Germinal center (tissue), 1 donor: ENCODE measurements at places on chromosomes 4 and X.

DNA sequence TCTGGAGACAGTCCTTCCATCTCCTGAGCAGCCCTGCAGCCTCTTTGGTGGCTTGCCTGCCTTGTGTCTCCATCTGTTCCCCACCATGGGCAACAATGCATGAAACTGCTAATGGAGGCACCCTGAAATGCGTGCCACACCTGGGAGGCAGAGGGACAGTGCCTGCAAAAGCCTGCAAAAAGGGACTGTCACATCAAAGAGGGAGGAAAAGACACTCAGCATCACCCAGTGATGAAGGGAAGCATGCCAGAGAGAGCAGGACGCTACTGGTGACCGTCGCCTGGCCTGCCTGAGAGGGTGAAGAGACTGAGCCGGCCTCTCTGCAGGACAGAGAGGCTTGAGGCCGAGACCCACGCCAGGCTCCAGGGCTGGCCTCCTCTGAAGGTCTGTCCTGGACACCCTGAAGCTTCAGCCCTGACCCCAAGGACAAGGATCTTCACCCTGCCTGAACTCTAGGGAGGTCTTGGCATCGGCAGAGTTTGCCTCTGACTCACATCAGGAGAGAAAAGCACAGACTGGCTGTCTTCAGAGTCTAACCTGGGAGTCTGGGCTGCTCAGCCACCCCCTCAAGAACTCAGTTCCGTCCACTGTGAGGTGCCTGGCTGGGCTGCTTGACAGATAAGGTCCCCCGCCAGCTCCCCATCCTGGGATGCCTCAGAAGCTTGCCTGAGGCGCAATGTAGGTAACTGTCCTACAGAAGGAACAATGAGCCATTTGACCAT is 8.1 kb downstream of the ACSL1 start:
- no peak for DNase-seq

GRCh38 chr4:141768954-141769353 is 132.6 kb downstream of the IL15 start:
- no peak for DNase-seq

DNA sequence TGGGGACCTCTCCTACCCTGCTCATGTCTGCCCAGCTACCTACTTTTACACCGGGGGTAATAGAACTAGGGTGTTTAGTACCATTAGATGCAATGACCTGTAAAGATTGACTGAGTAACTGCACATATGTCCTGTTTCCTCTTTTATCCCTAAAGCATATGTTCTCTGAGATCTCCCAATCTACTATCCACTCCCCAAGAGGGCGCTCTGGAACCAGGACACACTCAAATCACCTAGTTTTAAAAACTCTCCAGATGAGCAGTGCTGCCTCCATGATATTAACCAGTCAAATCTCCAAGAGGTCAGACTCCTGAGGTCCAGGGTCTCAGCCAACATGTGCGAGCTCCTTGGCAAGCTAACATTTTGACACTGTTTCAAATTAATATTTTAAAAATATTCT is 87.0 kb upstream of the TSPAN5 start:
- no peak for DNase-seq

GRCh38 chr4:100894339-100894870 is 376.6 kb upstream of the EMCN start:
- no peak for DNase-seq

DNA sequence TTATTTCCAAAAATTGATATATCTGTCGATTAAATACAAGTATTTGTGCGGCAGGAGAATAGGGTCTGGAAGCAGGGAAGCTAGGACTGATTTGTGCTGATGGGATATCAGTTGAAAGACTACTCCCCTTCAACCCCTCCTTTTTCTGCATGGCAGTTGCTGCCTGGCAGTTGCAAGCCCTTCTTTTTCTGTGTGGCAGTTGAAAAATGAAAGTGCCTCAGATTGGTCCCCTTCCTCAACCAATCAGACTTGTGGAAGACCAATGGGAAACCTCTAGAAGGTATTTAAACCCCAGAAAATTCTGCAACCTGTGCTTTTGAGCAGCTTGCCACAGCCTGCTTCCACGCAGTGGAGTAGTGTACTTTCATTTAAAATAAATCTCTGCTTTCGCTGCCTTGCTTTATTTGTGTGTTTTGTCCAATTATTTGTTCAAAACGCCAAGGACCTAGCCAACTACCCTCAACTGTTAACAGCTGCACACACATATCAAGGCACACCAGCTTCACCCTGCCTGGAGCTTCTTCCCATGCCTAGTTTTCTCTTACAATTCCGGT is 1.5 kb upstream of the TMA16 start:
- peak; percentile 10 for DNase-seq

DNA sequence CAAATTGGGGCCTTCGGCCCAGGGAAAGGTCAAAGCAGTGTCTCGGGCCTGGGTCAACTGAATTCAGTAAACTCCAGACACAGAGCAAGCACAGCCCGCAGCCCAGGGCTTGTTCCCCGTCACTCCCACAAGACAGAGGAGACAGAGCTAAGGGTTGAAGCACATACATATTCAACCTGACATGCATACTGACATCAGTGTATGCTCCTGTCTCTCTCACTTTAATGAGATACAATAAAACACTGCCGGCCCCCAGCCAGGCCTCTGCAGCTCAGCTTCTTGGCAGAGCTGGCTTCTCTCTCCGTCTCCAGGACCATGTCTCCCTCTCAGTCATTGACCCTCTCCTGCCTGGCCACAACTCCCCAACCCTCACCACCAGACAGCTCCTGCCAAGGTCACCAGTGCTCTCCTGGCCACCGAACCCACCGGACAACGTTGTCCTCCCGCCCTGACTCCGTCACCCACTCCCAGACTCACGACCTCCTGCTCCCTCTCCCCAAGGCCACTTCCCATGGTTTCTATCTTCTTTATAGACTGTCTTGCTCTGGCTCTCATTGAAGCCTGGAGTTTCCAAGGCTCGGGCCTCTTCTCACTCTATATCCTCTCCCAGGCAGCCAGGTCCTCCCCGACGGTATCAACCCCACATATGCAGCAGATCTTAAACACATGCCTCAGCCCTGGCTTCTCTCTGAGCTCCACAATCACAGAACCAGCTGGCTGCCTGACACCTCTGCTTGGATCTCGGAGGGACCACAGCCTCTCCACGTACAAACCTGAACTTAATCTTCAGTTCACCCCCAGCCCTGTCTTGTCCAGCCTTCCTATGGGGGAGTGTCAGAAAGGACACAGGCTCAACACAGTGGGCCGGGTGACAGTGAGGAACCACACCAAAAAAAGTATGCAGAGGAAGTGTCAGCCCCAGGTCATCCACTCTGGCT is 67.7 kb upstream of the C4orf50 start:
- no peak for DNase-seq

DNA sequence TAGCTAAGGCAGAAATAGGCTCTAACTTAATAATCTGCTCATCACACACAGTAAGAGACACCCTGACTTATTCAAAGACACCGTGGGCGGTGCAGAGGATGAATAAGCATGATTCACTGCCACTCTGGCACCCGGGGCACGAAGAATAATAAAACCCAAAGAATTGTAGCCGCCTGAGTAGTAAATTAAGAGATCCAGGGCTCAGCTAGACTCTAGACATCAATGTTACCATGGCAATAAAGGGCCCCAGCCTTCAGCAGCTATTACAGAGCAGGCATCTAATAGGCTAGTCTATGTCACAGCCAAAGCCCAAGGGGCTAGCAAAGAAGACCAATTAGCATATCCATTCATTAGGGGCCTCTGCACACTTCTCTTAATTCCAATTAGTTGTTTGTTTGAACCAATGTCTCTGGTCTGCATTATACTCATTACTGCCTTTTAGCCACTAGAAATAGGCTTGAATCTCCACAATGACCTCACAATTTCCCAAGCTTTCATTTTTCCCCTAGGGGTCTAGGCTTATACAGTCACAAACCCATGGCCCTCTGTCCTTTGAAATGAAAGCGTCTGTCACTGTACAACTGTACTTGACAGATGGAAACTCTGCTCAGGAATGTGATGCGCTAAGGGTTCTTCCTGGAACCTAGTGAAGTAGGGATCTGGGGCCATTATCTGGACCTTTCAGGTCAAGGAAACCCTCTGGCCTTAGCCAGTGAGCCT is 3.0 kb upstream of the ATP1B4 start:
- DNase-seq: no peak

DNA sequence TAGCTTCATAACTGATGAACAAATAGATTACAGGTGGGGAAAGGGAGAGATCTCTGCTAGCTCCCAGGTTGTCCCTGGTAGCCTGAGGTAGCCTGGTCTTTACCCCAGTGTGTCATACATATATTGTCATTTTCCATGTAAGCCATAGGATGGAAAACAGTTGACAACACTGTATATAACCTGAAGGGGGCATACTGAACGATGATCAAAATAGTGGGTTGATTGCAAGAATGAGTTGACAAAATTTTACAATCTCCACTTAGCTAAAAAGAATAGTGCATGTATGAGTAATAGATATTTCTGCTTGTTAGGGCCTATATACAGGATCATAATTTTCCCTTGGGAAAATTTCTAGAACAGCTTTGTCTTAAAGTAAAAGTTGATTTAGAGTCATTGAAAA is 304.1 kb upstream of the HAND2 start:
- no peak for DNase-seq

GRCh38 chr4:69818060-69818639 is 41.8 kb downstream of the SULT1E1 start:
- DNase-seq: no peak

DNA sequence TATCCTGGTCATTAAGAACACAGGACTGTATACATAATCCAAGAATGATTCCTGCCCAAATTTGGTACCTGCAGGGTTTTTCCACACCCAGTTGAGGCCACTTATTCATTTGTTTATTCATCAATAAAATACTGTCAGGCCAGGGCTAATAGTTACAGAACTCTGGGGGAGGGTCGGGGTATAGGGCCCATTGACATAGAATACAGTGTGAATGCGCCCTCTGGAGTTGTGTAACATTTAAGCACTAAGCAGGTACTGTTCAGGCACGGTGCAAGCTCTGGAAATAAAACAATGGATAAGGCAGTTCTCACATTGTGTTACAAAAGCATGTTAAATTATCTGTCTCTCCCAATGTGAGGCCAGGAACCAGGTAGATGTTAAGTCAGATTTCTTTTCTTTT is 30.8 kb upstream of the LRBA start:
- DNase-seq: no peak

GRCh38 chr4:129515356-129515755 is 419.4 kb downstream of the C4orf33 start:
- no peak for DNase-seq

GRCh38 chr4:144090744-144091143 is 49.8 kb downstream of the GYPA start:
- no peak for DNase-seq

GRCh38 chr4:47570816-47571215 is 85.7 kb downstream of the ATP10D start:
- DNase-seq: no peak

- DNase-seq: no peak
Measured at GRCh38 chr4:127604949-127605709, 27.6 kb upstream of the INTU start.

DNA sequence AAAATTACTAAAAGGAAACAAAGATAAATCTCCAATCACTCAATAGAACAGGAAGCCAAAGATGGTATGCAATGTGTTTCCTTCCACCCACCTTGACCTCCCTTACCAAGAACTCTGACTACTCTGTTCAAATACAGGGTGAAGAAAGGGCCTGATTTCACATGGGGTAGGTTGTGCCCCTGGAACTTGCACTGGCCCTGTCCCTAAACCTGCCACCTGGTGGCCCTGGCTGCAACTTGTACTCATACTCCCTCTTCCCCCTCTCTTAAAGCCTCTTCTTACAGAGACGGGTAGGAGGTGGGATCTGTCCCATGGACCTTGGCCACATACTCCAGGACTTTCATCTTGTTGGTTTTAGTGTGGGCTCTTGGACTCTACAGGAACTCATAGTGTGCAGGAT is 17.3 kb upstream of the TMEM185A start:
- DNase-seq: no peak

DNA sequence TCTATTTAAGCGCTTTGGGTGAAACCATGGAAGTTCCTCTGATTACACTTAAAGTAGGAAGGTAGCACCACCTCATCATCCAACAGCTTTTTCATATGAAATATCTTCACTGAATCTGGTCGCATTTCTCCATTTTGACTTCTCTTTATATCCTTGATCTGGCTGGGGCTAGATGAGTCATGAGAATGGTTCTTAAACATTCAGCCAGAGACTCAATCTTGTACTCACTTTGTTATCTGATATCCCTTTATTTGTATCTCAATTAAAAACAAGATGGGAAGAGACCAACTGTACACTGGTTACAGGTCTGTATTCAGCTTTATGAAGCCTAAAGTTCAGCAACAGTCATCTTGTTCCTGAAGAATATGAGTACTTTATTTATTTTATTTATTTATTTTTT is 84.9 kb downstream of the CBLL2 start:
- DNase-seq: no peak

GRCh38 chrX:100994352-100995281 is 25.1 kb downstream of the ARL13A start:
- DNase-seq: no peak
